ENCODE measurements at places on chromosomes 1 and 21.
A peak's percentile ranks its signal among the peaks of the same experiment; 100 is the strongest.

DNA sequence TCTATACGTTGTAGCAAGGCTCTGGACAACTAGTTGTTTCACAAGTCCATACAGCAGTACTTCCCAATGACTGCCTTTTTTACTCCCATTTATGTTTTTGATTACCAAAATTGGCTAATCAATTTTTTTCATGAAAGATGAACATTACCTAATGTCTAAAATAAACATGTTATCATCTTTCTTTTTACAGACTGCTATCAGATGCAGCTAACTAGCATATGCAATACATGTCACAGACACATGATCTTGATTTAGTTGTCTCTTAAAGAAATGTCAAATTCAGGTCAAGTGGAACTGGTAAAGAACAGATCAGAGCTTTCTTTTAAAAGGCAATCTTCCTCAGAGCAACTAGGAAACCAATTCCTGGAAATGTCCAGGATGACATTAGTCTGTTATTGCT is 630 bp upstream of the DBT start:
- H3K27me3 ChIP-seq = peaks cover 8% of the 10 kb centered on the region
- no peaks in the 10 kb centered on the region for H3K36me3 ChIP-seq

DNA sequence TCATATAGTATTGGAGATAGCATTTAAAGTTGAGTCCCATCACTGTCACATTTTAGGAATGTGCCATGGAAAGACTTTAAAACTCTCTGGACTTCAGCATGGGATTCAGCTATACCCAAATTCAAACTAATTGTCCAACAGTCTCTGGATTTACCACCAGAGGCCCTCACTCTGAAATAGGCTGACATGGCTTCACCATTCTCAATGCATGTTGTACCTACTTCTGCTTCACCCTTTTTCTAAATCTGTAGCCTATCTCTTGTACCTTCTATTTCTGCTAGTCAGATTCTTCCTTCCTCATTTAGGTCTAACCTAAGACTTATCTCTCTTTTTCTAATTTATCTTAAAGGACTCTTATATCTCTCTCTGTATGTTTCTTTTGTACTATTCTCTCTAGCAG is 512.7 kb upstream of the ZRANB2 start:
- no peaks in the 10 kb centered on the region for H3K36me3 ChIP-seq
- H3K4me3 ChIP-seq = no peak overlapping the region
- H3K4me1 ChIP-seq = no peaks in the 10 kb centered on the region
- no peaks in the 10 kb centered on the region for H3K27me3 ChIP-seq
- peak; percentile 4 for DNase-seq
- no peak overlapping the region for H3K27ac ChIP-seq

GRCh38 chr1:209397371-209397770 is 186.1 kb upstream of the CAMK1G start:
- H3K36me3 ChIP-seq = no peaks in the 10 kb centered on the region
- peaks cover 25% of the 10 kb centered on the region for H3K4me1 ChIP-seq
- H3K4me3 ChIP-seq = no peak overlapping the region
- H3K27me3 ChIP-seq = peaks cover 1% of the 10 kb centered on the region
- H3K27ac ChIP-seq = peak overlapping the region; percentile 91

DNA sequence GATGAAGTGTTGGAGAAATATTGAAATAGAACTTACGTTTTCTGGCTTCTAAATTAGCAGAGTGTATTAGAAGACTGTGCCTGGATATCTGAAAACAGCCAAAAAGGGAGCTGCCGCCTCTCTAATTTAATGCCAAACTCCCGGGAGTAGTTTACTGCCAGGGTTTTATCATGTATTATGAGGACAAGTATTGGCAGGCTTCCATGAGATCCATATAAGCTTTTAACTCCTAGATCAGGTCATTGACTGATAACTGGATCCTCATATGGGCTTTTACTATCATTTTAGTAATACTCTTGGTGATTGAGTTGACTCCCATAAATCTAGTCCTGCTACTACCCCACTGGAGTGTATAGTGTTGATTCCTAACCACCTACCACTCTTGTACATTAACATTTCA is 178.4 kb upstream of the CXADR start:
- no peak overlapping the region for H3K27ac ChIP-seq
- H3K4me1 ChIP-seq = no peaks in the 10 kb centered on the region
- DNase-seq = no peak
- H3K36me3 ChIP-seq = no peaks in the 10 kb centered on the region
- no peak overlapping the region for H3K4me3 ChIP-seq

DNA sequence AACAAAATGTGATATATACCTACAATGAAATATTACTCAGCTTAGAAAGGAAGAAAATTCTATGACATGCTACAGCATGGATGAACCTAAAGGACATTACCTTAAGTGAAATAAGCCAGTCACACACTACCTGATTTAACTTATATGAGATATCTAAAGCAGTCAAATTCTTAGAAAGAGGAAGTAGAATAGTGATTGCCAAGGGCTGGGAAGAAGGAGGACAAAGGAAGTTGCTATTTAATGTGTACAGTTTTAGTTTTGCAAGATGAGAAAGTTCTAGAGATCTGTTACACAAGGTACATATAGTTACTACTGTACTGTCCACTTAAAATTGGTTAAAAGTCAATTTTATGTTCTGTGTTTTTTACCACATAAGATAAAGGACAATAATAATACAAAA is 87.5 kb upstream of the KCTD3 start:
- H3K36me3 ChIP-seq = peaks cover 13% of the 10 kb centered on the region
- peaks cover 36% of the 10 kb centered on the region for H3K4me1 ChIP-seq
- DNase-seq = no peak
- no peak overlapping the region for H3K4me3 ChIP-seq
- no peak overlapping the region for H3K27ac ChIP-seq

- H3K27me3 ChIP-seq = no peaks in the 10 kb centered on the region
- H3K36me3 ChIP-seq = peaks cover 34% of the 10 kb centered on the region
- H3K27ac ChIP-seq = peak overlapping the region; percentile 73
- no peak overlapping the region for H3K4me3 ChIP-seq
- H3K4me1 ChIP-seq = peaks cover 8% of the 10 kb centered on the region
Measured at GRCh38 chr1:21693732-21694131, 24.6 kb upstream of the RAP1GAP start.

DNA sequence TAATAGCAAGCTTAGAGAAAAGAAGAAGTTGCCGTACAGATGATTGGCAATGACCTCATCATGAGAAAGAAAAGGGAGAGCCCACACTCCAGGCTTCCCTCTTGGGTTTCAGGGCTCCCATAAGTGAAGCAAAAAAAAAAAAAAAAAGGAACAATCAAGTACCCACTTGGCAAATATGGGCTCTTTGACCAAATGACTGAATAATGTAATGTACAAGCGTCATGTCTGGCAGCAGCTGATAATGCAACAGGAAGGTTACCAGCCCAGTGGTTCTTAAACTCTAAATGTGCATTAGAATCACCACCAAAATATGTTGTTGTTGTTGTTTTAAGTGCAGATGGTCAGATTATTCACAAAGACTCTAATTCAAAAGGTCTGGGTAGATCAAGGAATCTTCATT is 13.5 kb downstream of the TNFSF4 start:
- peak; percentile 86 for DNase-seq
- H3K27me3 ChIP-seq = peaks cover 3% of the 10 kb centered on the region
- H3K4me3 ChIP-seq = peak overlapping the region; percentile 19
- H3K27ac ChIP-seq = peak overlapping the region; percentile 47
- H3K36me3 ChIP-seq = peaks cover 22% of the 10 kb centered on the region
- peaks cover 55% of the 10 kb centered on the region for H3K4me1 ChIP-seq

DNA sequence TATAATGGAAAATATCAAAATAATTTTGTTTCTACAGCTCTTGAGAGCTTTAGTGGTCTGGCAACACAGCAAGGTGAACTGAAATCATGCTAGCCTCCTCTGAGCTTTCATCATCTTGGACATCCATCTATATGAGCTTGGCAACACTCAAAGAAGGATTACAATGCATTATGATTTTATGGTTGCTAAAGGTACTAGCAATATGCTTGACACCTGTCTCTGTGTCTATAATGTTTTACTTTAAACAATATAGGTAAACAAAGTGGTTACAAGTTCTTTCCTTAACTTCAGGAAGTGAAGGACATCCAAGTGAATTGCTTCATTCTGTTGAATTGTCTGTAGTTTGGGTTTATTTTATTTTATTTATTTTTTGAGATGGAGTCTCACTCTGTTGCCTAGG is 203.7 kb upstream of the RRP15 start:
- H3K4me1 ChIP-seq = no peaks in the 10 kb centered on the region
- H3K27me3 ChIP-seq = no peaks in the 10 kb centered on the region
- no peak overlapping the region for H3K4me3 ChIP-seq
- no peak overlapping the region for H3K27ac ChIP-seq
- H3K36me3 ChIP-seq = peaks cover 13% of the 10 kb centered on the region

GRCh38 chr1:201764166-201764565 is 64.8 kb upstream of the IPO9 start:
- peaks cover 12% of the 10 kb centered on the region for H3K36me3 ChIP-seq
- peak overlapping the region; percentile 93 for H3K27ac ChIP-seq
- peak overlapping the region; percentile 76 for H3K4me3 ChIP-seq
- peaks cover 4% of the 10 kb centered on the region for H3K27me3 ChIP-seq
- peaks cover 82% of the 10 kb centered on the region for H3K4me1 ChIP-seq
- DNase-seq = no peak

- peaks cover 35% of the 10 kb centered on the region for H3K36me3 ChIP-seq
- H3K27me3 ChIP-seq = no peaks in the 10 kb centered on the region
- H3K27ac ChIP-seq = peak overlapping the region; percentile 86
- peak overlapping the region; percentile 95 for H3K4me3 ChIP-seq
- H3K4me1 ChIP-seq = peaks cover 58% of the 10 kb centered on the region
Measured at GRCh38 chr1:78491451-78492071, 787 bp downstream of the PTGFR start.

- peaks cover 36% of the 10 kb centered on the region for H3K4me1 ChIP-seq
- H3K27ac ChIP-seq = no peak overlapping the region
- H3K27me3 ChIP-seq = no peaks in the 10 kb centered on the region
- peaks cover 16% of the 10 kb centered on the region for H3K36me3 ChIP-seq
- H3K4me3 ChIP-seq = no peak overlapping the region
Measured at GRCh38 chr1:225596736-225597135, 56.2 kb downstream of the ENAH start.

DNA sequence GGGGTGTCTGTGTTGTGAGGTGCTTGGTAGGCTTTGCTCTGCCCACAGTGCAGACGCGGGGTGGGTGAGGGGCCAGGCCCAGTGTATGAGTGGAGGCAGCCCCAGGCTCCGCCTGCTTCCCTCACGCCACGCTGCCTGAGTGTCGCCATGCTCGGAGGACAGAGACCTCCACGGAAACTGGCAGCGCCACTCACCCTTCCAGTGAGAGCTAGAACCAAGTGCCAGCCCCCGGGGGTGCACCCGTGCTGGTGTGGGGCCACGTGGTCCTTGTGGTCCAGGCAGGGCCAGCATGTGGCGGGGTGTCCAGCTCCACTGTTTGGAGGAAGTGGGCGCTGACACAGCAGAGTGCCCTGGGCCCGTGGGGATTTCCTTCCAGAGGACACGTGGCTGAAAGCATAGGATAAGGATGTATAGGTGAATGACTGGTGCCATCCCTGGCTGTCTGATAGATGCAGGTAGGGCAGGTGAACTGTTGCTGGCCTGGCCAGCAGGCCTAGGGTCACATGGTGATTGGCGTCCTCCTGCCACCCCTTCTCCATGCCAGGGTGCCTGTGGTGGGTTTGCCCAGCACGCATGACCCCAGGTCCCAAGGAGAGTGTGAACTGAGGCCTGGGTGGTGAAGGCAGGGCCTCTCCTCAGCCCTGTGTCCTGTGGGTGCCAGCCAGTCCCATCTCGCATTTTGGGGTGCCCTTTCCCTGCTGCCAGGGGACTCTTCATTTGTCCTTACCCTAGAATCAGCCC is 3.8 kb downstream of the LRRC3 start:
- no peak overlapping the region for H3K4me3 ChIP-seq
- peaks cover 5% of the 10 kb centered on the region for H3K36me3 ChIP-seq
- peaks cover 4% of the 10 kb centered on the region for H3K27me3 ChIP-seq
- no peak for DNase-seq
- H3K4me1 ChIP-seq = no peaks in the 10 kb centered on the region

Measured in HFFc6 (cell line).